NCI-H187 (cell line): ENCODE measurements at places on chromosomes 13 and 19.

- no peak for DNase-seq
These were observed 4.3 kb downstream of the KIRREL2 start for GRCh38 chr19:35860818-35861639.

DNA sequence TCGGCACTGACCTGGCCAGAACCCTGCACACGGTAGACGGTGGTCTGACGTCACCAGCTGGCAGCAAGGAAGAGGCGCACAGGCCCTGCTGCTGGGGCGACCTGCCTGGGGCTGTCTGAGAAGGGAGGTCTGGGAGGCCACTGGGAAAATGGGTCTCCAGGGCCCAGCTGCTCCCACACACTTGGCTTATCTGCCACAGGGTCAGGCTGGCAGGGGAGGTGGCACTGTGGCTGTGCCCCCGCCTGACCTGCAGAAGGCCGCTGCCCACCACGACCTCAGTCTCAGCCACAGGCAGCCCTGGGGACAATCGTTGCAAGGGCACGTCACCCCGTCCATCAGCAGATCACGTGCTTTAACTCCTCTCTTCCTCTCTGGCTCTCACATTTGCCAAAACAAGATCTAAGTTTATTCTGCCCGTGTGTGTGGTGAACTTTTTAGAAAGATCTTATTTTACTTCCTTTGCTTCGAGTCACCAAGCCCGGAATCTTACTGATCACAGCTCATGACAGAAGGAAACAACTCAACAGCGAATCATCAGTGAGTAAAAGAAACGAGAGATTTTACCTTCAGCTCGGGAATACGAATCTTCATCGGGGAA, 45.2 kb upstream of the RANBP3 start:
- DNase-seq: no peak

GRCh38 chr19:13782537-13782936, 8.3 kb downstream of the C19orf53 start:
- no peak for DNase-seq

DNA sequence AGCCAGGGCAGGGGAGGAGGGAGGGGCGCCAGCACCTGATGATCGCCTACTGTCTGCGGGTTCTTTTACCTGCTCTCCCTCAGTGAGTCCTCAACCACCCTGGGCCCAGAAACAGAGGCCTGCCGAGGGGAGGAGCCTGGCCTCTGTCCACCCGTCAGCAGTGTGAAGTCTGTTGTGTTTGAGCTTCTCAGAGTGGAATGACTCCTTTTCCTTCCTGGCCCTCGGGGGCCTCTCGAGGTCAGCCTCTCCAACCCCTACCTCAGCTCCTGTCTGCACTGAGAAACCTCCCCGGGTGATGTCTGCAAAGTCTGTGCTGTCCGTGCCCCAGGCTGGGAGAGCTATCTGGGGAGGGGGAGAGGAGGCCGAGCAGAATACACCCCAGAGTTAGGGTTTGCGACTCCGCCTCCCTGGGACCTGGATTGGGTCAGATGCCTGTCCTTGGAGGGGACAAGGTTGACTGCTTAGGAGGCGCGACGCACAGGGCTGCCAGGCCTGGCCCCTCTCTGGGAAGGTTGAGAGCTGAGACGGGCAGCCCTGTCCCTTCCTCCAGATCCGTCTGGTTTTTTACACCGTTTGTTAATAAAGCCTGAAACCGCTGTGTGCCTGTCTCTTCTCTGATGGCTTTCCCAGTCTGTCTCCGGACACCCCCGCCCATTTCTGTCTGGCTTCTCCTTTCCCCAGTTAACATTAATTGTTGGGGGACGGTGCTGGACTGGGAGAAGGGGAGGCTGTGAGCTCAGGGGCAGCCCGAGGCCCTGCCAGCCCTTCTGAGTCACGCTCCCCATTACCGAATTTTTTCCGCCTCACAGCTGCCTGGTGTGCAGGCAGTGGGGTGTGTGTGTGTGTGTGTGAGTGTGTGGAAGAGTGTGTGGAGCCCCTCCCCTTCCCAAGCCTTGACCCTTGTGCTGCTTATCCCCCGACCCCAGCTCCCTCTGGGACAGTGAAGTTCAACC, 989 bp upstream of the SSC5D start:
- DNase-seq: no peak

- DNase-seq: no peak
These were observed 770 bp downstream of the HNRNPM start for GRCh38 chr19:8445488-8446001.

DNA sequence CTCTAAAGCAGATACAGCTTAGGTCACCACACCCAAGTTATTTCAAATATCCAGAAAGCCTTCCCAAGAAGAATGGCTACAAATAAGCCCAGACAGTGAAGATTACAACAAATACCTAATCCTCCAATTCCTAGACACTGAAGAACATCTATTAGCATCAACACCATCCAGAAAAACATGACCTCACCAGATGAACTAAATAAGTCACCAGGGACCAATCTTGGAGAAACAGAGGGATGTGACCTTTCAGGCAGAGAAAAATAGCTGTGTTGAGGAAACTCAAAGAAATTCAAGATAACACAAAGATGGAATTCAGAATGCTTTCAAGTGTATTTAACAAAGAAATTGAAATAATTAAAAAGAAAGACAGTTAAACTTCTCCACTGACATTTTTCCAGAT, 15.0 kb upstream of the CLC start:
- no peak for DNase-seq

GRCh38 chr19:9597027-9597426, 12.7 kb upstream of the ZNF121 start:
- no peak for DNase-seq

DNA sequence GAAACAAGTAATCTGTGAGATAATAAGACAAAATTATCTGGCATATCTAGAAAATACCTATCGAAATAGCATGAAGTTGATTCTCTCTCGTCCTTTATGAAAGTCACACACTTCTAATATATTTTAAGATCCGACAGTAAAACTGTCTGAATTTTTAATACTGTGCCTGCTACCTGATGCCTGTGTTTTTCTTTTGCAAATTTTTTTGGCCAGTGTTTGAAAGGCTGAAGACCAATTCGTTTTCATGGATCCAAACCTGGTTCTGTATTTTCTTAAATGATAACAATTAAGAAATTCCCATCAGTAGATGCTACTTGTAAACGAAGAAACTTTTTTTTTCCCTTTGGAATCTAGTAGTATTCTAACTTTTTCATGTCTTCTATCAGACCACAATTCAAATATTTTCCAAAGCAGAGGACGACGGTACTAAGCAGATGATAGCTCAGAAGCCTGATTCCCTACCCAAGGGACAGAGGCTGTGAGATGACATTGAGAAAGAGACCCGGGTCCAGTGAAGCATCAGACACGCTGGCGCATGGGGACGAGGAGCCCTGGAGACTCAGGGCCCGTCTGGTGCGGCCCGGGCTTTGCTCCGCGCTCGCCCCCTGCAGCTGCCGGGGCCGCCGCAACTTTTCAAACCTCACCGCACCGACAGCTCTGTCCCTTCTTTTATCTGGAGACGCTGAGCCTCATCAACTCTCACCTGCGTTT, 49.5 kb upstream of the PABPC3 start:
- no peak for DNase-seq
